Head of caudate nucleus (tissue), 42 donors: ENCODE measurements at places on chromosomes 12 and 14.

- DNase-seq: no peak
Measured at GRCh38 chr12:27289414-27289813, 43.2 kb upstream of the BMAL2 start.

DNA sequence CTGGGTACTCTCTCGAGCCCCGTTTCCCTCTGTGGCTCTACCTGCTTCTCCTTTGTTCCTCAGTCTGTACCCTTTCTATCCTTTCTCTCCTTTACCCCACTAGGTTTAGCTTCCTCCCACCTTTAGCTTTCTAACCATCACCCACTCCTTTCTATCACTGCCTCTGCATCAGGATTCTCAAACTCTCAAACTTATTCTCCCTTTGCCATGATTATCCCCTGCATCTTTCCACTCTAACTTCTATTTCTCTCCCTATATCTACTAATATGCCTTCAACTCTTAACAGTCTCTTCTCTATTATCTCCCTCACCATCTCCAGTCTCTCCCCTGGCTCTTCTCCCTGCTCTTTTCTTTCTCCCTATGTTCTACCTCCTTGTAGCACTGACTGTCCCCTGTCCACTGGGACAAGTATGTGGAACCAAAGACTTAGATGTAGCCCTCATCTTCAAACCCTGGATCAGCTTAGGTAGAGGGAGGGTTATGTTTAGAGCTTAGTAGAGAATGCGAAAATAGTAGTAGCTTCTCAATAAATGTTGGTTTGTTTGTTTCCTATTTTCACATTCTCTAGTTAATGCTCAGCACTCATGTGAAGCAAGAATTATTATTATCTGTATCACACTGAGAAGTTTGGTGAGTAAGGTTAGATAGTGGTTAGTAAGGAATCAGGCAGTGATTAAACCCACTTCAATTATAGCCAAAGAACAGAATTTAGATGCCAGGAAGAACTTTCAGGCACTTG, 3.4 kb downstream of the GDF11 start:
- no peak for DNase-seq

GRCh38 chr14:100160534-100160916, 1.1 kb upstream of the DEGS2 start:
- no peak for DNase-seq

GRCh38 chr12:83954956-83955601, 957.5 kb downstream of the SLC6A15 start:
- no peak for DNase-seq

DNA sequence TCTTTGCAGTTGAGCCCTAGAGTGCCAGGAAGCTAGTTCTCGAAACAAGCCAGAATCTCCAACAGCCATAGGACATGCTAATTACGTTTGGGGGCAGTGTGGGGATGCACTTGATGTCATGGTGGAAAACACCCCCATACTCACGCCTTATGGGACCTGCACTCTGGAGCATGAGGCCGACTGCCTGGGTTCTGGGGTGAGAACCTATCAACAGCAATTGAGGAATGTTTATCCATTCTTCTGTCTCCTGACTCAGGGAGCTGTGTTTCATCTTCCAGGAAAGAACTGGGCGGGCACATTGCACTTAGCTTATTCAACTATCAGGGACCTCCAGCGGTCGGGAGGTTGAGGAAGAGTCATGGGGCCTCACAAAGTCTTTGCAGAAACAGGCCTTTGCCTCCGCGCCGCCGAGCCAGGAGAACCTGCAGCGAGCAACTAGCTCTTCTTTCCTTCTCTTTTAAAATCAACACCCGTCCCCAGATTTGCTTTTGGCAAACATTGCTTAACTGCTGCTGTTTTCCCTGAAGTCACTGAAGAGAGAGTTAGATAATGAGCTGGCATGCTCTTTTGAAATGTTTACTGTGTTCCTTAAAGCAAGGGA, 226.1 kb upstream of the DIO3 start:
- DNase-seq: no peak

- no peak for DNase-seq
Measured at GRCh38 chr12:45969084-45969483, 21.3 kb downstream of the SCAF11 start.

DNA sequence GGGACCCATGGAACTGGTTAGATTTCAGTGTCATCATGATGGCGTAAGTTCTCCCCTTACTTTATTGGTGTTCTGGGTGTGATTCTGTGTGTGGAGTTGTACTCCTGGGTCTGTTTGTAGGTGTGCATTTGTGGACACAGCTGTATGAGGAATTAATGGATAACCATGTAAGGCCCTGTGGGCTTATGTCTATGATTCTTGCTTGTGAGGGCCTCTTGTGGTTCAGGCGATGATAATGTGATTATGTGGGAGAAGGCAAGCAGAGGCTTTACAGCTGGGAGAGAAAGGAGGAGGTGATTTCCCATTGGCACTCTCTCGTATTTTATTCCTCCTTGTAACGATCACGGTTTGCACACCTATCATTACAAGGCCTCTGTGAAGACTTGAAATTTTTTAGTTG, 96.1 kb downstream of the SCN8A start:
- no peak for DNase-seq

GRCh38 chr12:42735861-42736361, 146.4 kb upstream of the PRICKLE1 start:
- DNase-seq: peak; percentile 4

DNA sequence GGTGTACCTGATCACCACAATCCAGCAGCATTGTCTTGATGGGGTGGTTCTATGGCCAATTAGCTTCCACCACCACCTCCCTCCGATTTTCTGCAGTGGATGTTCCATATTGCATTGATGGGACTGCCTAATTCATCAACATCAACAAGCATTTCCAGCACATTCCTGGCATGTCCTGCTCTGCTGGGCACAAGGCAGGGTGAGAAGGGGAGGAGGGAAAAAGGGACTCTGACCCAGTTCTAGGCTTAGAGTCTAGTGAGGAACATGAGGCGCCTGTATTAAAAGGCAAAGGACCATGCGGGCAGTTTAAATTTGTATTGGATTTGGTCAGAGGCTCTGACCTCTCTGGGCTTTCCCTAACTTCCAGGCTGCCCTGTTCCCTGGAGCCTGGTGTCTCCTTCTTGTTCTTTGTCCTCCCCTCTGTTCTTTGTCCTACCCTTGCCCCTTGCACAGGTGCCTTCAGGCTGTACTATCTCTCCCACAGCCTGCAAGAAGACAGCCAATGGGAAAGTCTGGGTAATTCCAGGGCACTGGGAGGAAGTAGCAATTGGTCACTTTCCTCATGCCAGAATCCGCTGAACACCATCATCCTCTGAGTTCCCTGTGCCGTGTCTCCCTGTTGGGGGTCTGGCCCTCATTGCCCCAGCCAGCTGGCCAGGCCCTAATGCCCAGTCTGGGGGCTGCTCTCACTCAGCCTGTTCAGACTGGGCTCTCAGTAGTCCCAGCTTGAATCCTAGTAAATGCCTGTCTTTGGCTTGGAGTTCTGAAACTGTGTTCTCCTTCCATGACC, 43.3 kb downstream of the TSPAN11 start:
- no peak for DNase-seq

GRCh38 chr14:20482382-20482781, 13.2 kb downstream of the PNP start:
- DNase-seq: no peak

DNA sequence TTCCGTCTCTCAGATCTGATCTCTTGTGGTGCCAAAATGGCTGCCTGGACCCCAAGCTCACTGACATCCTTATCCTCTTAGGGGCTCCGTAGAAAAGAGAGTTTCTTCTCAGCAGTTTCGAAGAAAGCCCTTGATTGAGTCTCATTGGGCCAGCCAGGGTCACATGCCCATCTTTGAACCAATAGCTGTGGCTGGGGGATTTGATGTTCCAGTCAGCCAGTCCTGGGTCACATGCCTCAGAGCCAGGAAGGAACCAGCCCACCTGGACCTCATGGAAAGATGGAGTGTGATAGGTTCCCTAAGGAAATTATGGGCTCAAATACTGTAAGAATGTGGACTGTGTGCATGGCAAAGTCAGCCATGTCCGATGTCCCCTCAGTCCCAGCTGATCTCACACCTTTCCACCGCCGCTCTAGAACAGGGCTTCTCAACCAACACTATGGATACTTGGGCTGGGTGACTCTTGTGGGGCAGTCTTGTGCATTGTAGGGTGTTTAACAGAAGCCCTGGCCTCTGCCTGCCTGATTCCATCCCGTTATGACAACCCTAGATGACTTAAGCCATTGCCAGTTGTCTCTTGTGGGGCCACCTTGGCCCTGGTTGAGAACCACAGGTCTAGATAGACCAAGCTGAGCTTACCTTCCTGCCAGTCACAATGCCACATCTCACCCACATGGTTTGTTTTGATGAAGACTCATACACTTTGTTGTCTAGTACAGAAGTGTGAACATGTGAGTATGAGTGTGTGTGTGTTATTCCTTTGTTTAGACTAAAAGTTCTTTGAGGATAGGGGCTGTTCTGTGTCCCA, 163.9 kb downstream of the ADGRD1 start:
- DNase-seq: no peak

DNA sequence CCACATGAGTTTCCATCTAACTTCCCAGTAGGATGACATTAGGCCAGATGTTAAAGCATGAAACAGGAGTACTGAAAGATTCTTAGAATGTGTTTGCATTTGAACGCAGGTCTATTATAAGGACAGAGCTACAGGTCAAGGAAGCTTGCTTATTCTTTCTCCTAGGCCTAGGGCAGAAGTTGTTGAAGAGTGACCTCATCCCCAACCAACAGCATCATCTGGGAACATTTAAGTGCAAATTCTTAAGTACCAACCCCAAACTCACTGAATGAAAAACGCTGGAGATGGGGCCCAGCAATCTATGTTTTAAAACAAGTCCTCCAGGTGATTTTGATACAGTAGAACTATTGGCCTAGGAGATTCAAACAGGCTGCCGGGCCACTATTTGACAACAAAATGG, 52.4 kb downstream of the PAPLN start:
- DNase-seq: no peak

- DNase-seq: no peak
Measured at GRCh38 chr12:54926246-54926645, 58.3 kb downstream of the TESPA1 start.

DNA sequence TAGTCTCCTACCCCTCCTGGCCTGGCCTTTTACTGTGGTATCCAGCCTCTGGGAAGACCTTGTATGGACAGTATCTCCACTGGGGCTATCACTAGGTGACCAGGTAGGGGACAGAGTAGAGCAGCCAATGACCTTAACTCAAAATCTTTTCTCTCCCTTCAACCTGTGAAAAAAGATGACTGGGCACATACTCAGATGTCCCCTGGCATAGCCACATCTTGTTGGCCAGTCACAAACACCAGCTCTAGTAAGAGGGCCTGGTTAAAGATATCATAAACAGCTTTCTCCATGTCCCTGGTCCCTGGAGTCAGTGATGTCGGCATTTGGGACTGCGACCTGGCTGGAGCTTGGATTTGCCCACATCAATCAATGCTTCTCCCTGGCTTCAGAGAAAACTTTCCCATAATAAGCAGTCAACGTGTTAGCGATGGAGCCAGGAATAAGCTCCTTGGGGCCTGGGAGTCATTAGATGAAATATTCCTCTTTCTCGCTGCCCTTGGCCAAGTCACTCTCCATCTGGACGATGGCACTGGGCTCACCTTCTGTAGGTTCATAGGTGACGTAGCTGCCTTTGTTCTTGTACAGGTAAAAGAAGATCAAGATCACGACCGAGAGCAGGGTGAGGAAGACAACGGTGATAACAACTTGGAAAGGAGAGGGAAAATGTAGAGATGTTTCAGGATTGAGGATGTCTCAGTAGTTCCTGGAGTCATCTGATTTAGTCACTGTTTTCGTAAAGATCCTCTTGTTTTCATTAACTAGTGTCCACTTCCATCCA, 7.0 kb downstream of the DAZAP2 start:
- no peak for DNase-seq

- peak; percentile 73 for DNase-seq
Measured at GRCh38 chr12:2624543-2625288, 170.1 kb upstream of the FKBP4 start.

DNA sequence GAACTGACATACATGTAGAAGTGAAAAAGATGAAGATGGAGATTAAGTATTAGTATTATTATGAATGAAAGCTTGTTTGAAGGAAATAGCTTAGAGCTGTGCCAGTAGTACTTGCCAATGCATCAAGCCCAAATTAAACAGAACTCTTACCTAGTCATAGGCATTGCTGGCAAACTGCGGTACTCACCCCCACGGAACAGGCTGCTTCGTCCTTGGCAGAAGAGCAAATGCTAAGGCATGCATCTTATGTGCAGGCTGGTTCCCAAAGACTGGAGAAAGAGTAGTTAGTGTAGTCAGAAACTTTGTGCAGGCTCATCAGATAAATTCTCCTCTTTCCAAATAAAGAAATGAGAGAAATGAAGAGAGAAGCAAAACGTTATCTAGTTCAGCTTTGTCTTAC, 134.8 kb downstream of the CCDC59 start:
- DNase-seq: no peak
